ENCODE measurements at places on chromosomes 1 and 21.

DNA sequence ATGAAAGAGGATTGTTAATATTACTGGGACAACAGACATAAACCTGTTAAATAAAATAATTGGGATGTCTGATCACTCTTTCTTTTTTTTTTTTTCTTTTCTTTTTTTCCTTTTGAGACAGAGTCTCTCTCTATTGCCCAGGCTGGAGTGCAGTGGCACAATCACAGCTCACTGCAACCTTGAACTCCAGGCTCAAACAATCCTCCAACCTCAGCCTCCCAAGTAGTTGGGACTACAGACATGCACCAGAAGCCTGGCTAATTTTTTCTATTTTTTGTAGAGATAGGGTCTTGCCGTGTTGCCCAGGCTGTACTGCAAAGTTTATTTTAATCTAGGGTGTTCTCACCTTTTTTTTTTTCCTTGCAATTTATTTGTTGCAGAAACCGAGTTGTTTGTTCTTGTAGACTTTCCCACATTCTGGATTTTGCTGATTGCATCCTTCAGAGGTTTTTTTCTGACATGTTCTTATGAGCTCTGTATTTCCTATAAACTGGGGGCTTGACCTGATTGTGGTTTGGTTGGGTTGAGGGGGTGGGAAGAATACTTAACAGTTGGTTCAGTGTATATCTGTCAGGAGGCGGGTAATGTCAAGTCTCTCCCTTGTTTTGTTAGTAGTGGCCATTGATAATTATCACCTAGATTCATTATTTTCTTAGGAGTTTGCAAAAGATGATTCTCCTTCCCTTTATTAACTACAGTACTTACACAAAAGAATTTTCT, 125.2 kb downstream of the MAST2 start:
- no peak for DNase-seq

DNA sequence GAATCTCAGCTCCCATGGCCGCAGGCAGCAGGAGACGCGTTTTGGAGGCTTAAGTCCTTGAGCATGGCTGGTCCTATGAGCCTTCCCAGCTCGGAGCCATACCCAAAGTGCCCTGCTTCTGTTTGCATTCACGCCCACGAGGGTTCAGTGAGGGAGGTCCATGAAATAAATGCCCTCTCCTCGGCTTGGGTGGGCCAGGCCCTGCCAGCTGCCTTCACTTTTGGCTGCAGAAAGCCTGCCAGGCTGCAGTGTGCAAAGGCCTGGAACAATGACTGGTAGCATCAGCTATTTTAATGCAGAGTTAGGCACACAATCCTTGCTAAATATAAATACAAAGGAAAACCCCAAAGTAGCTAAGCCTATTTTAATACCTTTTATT, 49.4 kb downstream of the H3-3A start:
- no peak for DNase-seq

DNA sequence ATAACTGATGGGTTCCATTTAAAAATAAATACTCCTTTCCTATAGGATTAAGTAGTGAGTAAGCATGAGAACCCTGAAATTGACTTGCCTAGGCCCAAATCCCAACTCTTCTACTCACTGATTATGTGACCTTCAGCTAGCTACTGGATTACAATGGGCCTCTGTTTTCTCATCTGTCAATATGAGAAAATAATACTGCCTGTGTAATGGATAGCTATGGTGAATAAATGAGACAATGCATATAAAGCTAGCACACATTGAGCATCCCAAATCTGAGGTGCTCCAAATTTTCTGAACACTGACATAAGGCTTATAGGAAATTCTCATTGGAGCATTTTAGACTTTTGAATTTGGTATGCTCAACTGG, 5.3 kb upstream of the LRRC8C start:
- DNase-seq = no peak

GRCh38 chr21:44884097-44884496, 10.6 kb upstream of the PTTG1IP start:
- no peak for DNase-seq

DNA sequence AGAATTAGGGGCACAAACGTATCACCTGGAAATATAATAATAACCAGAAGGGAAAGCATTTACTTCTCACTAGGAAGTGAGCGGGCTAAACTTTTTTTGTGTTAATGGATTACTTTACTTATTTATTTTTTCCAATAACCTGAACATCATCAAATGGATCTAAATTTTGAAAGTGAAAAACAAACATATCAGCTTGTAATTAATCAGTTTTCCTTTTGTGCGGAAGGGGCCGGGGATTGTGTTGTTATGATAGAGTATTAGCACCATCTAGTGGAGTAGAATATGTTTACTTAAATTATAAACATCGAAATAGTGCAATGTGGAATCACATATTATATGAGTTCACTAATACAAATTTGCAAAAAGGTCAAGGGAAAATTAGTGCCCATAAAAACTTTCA, 9.0 kb downstream of the CFH start:
- DNase-seq = peak; percentile 35

DNA sequence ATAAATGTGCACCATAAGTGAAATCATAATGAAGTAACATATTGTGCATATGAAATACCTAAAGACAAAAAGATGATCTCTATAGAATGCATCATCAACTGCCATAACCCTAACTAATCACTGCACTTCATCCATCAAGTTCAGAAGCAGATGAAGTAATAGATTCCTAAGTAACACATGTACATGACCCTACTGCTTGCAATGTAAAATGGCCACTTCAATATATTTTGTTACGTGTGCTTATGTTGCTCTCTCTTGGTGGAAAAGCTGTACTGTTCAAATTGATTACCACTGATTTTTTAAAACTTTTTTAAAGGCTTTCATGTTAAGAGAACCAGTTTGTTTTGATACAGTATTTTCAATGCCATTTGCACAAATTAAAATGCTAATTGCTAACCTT, 141.8 kb downstream of the TTLL7 start:
- no peak for DNase-seq
